CD4-positive, alpha-beta T cell treated with Interleukin-10 for 1 hour (primary cell): ENCODE measurements at places on chromosomes 12 and 14.

DNA sequence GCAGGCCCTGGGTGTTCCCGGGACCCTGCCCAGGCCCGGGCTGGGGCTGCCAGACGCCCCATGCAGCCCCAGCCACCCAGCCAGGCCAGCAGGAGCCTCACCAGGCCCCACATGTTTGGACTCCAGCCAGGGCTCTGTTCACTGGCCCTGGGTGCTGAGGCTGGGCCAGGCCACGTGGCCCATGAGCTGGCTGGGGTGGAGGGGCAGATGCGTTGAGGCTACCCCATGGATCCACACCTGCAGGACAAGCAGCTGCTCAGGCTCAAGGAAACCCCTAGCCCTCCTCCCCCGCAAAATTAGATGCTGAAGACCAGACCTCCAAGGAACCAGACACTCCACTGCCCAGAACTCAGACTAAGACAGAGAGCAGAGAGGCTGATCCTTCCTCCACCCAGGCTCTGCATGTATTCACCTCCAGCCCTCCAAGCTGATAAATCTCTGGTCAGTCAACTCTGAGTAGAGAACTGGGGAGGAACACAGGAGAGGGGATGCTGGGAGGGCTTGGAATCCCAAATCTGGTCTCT, 1.6 kb downstream of the CDH24 start:
- DNase-seq, result no peak

DNA sequence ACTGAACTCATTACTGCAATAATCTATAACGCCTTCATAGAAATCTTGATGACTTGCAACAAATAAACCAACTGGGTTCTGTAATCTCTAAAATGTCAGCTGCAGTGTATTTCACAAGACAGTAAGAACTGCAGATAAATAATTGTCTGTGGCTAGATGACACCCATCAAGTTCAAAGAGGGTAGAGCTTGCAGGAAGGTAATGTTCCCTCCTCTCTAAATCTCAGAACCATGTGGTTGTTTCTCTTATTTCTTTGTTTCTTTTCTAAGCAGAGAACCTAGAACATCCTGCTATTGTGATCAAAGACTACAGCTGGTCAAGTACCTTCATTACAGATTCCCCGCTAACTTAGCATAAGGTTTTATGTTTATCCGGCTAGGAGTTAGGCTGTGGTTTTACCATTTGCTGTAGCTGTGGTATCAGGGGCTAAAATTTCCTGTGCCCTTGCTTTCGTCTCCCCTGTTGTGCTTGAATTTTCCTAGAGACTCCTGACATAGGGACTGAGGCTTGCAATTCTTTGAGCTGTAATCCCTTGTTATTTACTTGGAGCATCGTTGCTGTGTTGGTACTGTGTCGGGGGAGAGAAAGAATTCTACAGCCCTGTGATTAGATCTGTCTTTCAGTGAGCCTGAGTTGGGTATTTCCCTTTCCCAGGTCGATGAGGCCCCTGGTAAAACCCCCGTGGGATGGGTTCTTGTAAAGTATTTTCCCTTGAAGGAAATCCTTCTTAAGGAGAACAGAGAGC, 253.1 kb upstream of the BTG1 start:
- peak; percentile 72 for DNase-seq

GRCh38 chr14:25037032-25037431, 12.9 kb downstream of the STXBP6 start:
- DNase-seq, result no peak

DNA sequence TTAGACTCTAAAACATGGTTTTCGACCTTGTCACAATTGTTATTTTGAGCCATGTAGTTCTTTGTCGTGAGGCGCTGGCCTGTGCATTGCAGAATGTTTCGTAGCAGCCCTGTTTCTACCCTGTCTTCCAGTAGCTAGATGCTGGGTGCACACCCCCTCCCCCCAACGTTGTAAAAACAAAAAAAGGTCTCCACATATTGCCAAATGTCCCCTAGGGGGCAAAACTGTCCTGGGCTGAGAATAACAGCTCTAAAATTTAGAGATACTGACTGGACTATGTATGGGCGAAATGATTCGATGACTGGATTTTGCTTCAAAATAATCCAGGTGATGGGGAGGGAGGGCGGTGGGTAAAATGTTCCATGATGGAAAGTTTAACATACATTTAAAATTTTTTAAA, 126.1 kb upstream of the FUT8 start:
- no peak for DNase-seq

- DNase-seq, result no peak
Measured at GRCh38 chr14:68247274-68247673, 427.7 kb downstream of the RAD51B start.

DNA sequence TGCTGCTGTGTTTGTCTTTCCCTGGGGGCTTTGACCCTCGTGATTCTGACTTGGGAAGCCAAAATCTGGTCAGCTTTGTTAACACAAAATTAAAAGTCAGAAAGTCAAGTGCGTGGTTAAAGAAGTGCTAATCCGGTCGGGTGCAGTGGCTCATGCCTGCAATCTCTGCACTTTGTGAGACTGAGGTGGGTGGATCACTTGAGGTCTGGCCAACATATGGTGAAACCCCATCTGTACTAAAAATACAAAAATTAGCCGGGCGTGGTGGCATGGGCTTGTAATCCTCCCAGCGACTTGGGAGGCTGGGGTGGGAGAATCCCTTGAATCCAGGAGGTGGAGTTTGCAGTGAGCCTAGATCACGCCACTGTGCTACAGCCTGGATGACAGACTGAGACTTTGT, 844.6 kb downstream of the VRK1 start:
- DNase-seq, result no peak

DNA sequence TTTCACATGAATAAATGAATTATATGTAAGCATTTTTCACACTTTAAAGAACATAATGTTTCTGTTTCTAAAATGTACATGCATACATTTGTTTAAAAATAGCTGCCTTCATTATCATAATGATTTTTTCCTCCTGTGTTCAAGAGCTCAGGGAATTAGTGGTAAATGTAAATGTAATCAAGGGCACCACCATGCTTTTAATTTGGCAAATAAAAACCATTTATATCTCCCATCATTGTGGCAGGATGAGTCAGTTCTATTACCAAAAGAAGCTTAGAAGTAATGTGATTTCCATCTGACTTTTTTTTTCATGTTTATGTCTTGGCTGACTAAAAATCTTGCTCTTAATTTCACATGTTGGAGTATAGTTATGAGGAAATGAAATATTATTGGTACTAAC, 176.1 kb downstream of the GXYLT1 start:
- DNase-seq, result no peak

GRCh38 chr14:30211326-30211725, 283.7 kb upstream of the PRKD1 start:
- DNase-seq, result no peak

GRCh38 chr12:29253906-29254625, 105.0 kb downstream of the FAR2 start:
- DNase-seq, result no peak

DNA sequence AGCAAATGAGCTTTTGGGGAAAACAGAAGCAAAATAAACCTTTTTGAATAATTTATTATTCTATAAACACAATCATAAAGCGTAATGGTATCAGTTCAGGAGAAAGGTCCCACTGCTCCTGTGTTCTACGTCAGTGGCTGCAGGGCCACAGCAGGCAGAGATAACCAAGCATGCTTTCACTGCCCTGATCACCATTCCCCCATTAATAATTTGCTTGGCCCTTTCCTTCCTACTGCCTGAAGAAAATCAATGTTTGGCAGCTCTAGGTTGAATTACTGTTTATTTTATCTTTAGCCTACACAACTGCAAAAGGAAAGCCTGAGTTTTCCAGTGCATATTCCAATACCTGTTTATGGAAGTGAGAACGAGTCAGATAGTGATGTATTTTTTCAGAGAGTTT, 369.9 kb downstream of the DIO2 start:
- DNase-seq, result no peak

DNA sequence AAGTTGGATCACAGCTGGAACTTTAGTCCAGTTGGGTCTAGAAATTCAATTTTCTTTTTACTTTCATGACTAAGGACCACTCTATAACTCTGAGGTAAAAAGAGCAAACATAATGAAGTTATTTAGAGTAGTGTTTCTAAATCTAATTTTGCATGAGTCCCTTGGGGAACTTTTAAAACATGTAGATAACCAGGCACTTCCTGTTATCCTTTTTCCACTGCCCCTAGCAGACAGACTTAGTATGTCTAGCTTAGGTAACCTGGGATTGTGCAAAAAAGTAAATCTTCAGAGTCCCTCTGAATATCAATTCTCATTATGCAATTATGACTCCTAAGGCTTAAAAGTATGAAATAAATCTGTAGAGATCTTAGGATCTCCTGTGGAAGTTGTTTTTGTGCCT, 371.2 kb downstream of the DIO2 start:
- DNase-seq, result no peak

GRCh38 chr14:37992499-37992898, 215.2 kb upstream of the SSTR1 start:
- DNase-seq, result no peak

DNA sequence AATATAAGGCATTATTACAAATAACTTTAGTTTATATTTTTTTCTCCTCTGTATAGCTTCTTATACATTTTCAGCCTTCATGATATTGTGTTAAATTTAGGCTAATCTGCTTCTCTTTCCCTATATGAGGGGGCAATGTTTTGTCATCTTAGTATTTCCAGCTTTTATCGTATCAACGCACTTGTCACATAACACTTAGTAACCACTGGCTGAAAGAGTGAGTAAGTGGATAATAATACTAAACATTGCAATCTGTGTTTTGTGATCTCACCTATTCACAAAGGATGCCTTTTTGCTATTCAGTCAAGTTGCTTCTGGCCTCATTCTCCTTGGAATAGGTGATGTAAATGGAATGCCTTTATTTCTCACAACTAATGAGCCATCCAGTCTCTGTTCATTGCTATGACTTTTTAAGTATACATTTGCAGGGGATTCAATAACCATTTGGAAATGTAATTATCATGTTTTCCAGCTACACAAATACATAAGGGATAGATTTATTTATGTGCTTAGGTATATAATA, 260.9 kb downstream of the BMP4 start:
- no peak for DNase-seq

DNA sequence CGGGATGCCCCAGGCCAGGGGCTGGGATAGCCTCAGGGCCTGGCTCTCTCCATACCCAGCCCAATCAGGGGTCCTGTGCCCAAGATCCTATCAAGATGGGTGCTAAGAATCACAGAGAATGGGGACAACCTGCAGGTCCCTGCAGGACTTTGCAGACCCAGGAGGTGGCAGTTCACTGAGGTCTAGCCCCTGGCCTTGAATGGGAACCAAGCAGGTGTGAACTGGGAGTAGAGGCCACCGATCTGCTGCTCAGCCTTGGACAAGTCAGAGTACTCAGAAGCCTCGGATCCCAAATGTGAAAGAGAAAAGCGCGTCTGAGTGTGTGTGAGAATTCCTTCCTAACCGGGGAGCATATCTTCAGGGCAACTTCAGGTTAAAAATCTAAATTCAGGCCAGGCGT, 76.2 kb downstream of the ARL6IP4 start:
- no peak for DNase-seq

DNA sequence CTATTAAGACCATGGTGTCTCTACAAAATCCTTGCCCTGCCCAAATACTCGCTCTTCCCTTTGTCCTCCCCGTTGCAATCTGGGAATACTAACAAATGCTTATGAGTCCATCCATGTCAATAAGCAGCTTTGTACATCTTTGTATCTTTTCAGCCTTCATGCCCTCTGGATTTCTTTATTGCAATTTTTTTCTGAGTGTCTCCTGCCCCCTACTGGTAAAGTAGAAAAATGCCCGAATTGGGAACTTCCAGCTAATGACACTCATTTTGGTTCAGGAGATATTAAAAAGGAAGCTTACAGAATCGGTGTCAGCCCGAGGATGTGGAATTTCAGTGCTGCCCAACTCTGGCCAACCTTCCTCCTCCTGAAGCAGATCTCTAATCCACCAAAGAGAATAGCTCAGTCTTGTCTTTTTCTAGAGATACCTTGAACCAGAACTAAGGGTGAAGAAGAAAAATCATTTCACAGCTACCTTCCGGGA, 46.0 kb downstream of the SH2B3 start:
- peak; percentile 82 for DNase-seq

- DNase-seq, result no peak
Measured at GRCh38 chr12:97601934-97602720, 139.5 kb downstream of the RMST start.

DNA sequence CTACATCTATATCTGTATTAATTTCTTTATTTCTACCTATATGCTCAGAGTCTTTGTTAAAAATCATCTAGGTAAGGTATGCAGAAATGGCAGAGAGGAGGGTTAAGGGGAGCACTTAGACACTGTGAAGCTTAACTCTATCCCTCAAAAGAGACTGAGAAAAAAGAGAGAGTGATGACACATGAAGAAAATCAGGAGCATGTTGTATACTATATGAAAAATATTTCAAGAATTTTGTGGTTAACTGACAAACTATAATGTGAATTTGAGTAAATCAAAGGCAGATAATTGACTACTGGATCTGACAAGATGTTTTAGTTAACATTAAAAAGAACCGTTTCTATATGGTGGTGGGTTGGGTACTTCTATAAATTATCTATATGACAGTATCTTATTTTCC, 1814.2 kb upstream of the SEL1L start:
- no peak for DNase-seq
